Mononuclear cell (primary cell): ENCODE measurements at places on chromosomes 13 and 19. TPM values are rescaled to one million over a fixed set of nuclear protein-coding genes. Genes with fewer than 3 reads are reported as not detected.

The MAST1 gene
- total RNA-seq = 0.52 TPM

The PNMA8B gene
- under 0.01 TPM for total RNA-seq

The SPIB gene
- 5.6 TPM for total RNA-seq

The ZNF57 gene
- 1.0 TPM for total RNA-seq

The RYR1 gene
- 0.10 TPM for total RNA-seq

The MIA gene
- total RNA-seq = not detected

The POU4F1 gene
- under 0.01 TPM for total RNA-seq

The PRTN3 gene
- total RNA-seq = 0.31 TPM

The MIER2 gene
- 4.3 TPM for total RNA-seq

The COL4A1 gene
- total RNA-seq = 0.21 TPM

The NPHS1 gene
- total RNA-seq = not detected

The RNF126 gene
- 80.6 TPM for total RNA-seq

The RNF225 gene
- 0.42 TPM for total RNA-seq

The SLAIN1 gene
- 81.9 TPM for total RNA-seq

The LGI4 gene
- total RNA-seq = 0.31 TPM

The STK11 gene
- 36.7 TPM for total RNA-seq

The UNC13A gene
- under 0.01 TPM for total RNA-seq

The TMEM91 gene
- 14.2 TPM for total RNA-seq

The PSG1 gene
- total RNA-seq = not detected

The SLC10A2 gene
- not detected for total RNA-seq

The PROZ gene
- 0.10 TPM for total RNA-seq

The C5AR1 gene
- 92.2 TPM for total RNA-seq

The SHD gene
- total RNA-seq = 0.84 TPM

The TMC4 gene
- total RNA-seq = 0.31 TPM

The OSCAR gene
- total RNA-seq = 8.7 TPM

The CCDC8 gene
- not detected for total RNA-seq

The ZNF443 gene
- 2.3 TPM for total RNA-seq

The FUZ gene
- 4.6 TPM for total RNA-seq

The IGLON5 gene
- not detected for total RNA-seq

The PNMA8A gene
- total RNA-seq = not detected

The ZNF726 gene
- total RNA-seq = 2.9 TPM

The SHISA2 gene
- total RNA-seq = 0.52 TPM

The STOML3 gene
- total RNA-seq = not detected

The MEDAG gene
- total RNA-seq = not detected

The ZNF677 gene
- 5.5 TPM for total RNA-seq

The CEACAM6 gene
- total RNA-seq = 0.10 TPM

The GPATCH1 gene
- 5.4 TPM for total RNA-seq

The ALKBH6 gene
- total RNA-seq = 6.6 TPM

The RFXAP gene
- total RNA-seq = 1.6 TPM

The URAD gene
- not detected for total RNA-seq

The KANK3 gene
- 0.42 TPM for total RNA-seq

The PSG6 gene
- total RNA-seq = not detected

The ARRDC2 gene
- 123 TPM for total RNA-seq

The ZC3H13 gene
- total RNA-seq = 26.8 TPM

The TSSK6 gene
- 6.3 TPM for total RNA-seq

The POU2F2 gene
- 8.3 TPM for total RNA-seq

The SYCN gene
- total RNA-seq = not detected

The LGALS4 gene
- total RNA-seq = 0.21 TPM

The PRODH2 gene
- total RNA-seq = not detected

The ATG4D gene
- total RNA-seq = 30.7 TPM

The MTUS2 gene
- total RNA-seq = 0.10 TPM

The RASIP1 gene
- 0.10 TPM for total RNA-seq

The CDC42EP5 gene
- total RNA-seq = not detected

The MLLT1 gene
- 4.4 TPM for total RNA-seq

The TNFRSF19 gene
- 0.21 TPM for total RNA-seq

The MYPOP gene
- 1.3 TPM for total RNA-seq

The SLC15A1 gene
- total RNA-seq = not detected

The ACP7 gene
- not detected for total RNA-seq
